ENCODE measurements at places on chromosomes 7 and 10.

GRCh38 chr7:82080254-82080927, 310.5 kb upstream of the HGF start:
- DNase-seq = no peak

- DNase-seq = no peak
Measured at GRCh38 chr10:86339226-86339865, 27.2 kb downstream of the GRID1 start.

- DNase-seq = no peak
Measured at GRCh38 chr10:26555719-26556368, 117.7 kb downstream of the APBB1IP start.

DNA sequence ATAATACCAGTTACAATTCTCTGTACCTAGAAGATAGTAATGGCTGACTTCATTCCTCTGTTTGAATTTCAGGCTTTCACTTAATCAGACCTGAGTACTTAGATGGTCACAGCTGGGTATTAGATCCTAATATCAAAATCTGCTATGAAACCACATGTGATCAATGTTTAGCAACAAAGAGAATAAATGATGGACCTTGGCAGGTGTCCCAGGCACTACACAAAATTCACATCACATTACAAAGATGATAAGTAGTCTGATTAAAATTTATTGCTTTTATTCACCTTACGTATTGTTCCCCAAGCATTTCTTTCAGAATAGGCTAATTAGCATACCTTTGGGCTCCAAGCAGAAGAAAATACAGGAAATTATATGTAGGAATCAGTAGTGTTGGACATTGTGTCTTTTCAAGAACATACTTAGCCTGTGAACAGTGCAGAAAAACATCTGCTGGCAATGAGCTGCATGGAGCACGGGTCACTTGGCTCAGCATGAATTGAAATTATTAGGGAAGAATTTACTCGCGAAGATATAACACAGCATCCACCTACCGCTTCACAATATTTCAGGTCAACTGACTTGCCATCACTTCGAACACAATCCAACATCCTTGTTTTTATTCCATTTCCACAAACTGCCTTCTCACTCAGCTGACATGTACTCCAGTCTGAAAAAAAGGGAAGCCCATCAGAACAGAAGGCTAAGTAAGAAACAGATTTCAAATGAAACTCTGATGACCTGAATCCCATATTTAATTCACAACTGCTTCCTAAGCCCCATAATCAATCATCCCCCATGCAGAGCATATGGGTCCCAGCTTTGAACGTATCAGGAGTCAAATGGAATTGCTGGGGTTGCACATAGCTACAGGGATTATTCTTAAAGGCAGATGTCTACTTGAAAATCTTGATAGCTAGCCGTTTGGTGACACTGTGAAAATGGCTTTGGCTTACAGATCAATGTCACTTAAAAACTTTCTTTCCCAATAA, 421.0 kb downstream of the THSD7A start:
- DNase-seq = no peak

DNA sequence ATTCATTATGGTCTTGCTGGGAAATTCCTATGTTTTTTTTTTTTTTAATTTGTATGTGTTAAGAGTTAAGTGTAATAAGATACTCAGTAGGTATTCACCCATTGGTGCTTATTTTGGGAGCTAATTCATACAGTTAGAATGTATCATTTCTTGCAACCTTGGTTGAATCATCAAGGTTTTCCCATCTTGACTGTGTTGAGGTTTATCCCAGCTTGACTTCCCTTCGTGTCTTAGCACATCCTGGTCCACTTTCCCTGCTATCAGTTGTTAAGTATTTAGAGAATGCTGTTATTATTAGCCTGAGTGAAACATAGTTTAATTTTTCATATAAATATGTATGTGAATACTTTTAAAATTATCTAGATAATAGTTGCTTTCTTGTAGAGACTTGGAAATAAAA, 20.8 kb downstream of the RALA start:
- DNase-seq = no peak

- no peak for DNase-seq
Measured at GRCh38 chr7:7972128-7972527, 3.5 kb downstream of the GLCCI1 start.

GRCh38 chr10:80484243-80484642, 30.1 kb downstream of the TSPAN14 start:
- DNase-seq = no peak
